CMK (cell line): ENCODE measurements at places on chromosomes 2 and 18.

DNA sequence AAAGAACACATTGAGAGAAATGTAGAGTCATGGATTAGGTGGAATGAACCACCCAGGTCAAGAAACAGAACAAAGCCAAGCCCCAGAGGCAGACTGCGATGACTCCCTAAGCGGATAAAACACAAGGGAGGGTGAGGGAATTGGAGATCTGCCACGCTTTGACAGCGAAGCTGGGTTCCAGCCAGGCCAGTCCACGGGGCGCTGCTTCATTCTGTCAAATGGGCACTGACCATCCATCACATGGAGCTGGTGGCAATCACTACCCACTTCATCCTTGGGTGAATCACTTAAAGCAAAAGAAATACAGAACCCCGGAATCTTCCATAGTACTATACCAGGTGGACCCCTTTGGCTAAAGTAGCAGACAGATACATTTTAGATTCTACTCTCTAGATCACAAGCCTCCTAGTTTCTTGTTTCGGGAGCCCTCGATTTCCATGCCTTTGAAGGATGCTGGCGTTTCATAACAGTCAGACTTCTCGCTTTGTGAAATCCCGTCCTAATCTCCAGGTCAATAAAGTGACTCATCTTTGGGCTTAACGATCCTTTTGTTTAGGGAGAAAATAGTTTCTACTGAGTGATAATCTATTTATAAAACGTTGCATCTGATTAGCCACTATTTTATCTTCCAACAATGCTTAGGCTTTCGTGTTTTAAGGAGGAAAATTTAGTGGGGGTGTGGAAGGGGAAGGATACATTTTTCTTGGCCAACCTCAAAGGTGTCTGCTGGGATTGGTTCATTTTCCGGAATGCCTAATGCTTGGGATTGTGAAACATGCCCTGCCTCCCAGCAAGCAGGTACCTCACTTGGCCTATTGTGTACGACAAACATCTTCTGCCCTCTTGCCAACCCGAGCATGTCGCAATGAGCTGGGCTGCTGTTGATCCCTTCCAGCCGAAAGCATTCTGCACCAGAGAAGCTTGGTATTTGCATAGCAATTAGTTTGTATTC is 44.1 kb upstream of the HDAC4 start:
- no peak for DNase-seq

DNA sequence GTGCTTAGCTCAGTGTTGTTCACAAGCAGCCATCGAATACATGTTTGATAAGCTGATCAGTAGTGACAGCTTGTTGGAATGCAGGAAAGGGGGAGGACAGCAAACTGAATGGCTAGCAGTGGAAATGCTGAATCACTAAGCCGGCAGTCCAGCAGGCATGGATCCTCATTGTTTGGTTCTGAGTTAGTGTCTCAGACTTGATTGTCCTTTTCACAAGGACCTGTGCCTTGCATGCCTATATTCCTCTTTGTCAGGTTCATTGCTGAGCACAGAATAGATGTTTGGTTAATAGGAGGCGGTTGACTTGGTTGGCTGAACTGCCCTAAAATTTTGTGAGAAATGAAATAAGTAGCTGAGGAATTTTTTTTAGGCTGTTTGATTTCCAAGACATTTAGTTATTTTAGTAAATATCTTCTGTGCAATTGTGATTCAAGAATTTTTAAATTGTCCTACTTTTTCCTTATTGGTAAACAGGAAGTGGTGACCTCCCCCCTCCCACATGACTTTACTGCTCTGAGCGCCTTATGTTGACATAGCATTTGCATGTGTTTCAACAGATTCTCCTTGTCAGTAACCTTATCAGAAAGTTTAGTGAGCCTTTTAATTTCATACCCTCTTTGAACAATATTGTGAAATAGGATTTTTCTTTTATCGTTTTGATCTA is 21.4 kb upstream of the STON1 start:
- peak; percentile 22 for DNase-seq

- DNase-seq, result no peak
These were observed 16.6 kb upstream of the NABP1 start for GRCh38 chr2:191661097-191661924.

DNA sequence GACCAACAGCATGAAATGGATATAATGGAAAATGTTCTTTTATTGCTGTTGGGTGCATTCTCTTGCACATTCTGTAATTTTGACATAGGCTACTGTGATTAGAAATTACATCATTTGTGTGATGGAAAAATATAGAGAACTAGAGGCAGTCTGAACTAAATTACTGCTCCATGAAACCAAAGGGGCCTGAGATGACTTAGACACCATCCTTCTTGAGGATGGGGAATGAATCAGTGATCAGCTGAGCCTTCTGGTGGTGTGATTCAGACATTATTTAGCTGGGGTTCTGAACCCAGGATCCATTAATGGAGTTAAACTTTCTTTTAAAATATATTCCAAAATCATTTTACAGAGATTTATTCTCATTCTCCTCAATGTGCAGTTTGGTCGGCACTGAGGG is 135.8 kb downstream of the LDLRAD4 start:
- DNase-seq, result no peak

GRCh38 chr2:180872255-180872654 is 108.2 kb upstream of the UBE2E3 start:
- DNase-seq, result no peak

DNA sequence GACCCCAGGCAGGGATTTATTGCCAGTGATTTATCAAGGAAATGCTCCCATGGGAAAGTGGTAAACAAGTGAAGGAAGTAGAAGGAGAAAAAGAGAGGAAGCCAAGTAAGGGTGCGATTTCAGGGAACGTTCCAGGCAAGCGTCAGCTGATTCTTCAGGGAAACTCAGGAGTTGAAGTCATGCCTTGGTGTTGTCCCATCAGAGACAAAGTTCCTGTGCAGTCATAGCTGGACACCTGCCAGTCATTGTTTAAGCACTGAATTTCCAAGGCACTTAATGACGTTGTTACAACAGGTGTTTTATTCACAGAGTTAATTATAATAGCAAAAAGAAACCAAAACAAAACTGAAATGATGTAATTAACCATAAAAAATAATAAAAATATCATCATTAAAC is 381.8 kb upstream of the CRIM1 start:
- no peak for DNase-seq

DNA sequence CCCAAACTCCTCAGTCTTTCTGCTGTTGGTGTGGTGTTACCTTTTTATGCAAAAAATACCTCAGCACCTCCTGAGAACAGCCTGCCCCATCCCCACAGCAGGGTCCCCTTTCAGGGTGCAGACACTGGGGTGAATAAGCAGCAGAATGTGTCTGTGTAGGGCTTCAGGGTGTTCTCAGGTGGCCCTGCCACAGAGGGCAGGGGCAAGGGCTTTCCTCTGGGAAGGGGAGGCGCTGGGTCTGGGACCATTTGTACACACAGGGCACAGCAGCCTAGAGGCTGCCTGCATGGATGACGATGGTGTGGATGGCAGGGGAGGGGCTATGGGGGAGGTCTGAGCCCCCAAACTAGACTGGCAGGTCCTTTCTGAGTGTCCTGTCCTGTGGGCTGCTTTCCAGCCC is 2.6 kb downstream of the HAAO start:
- DNase-seq, result no peak

DNA sequence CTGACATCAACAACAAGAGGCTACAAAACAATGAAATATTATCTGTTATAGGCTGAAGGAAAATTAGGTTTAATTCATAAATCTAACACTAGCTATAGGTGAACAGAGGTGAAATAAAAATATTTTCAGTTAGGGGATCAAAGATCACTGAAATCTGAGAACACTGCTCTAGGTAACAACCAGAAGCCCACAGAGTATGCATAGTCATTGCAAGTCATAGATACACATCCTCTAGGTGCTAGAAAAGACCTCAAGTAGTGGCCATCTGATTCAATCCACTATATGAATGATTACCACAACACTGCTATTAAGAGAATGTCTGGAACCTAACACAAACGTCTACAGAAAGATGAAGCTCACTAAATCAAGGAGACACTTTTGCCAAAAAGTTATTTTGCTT is 264.6 kb upstream of the CYP26B1 start:
- no peak for DNase-seq

- no peak for DNase-seq
These were observed 59.0 kb upstream of the ZNF532 start for GRCh38 chr18:58805467-58806187.

DNA sequence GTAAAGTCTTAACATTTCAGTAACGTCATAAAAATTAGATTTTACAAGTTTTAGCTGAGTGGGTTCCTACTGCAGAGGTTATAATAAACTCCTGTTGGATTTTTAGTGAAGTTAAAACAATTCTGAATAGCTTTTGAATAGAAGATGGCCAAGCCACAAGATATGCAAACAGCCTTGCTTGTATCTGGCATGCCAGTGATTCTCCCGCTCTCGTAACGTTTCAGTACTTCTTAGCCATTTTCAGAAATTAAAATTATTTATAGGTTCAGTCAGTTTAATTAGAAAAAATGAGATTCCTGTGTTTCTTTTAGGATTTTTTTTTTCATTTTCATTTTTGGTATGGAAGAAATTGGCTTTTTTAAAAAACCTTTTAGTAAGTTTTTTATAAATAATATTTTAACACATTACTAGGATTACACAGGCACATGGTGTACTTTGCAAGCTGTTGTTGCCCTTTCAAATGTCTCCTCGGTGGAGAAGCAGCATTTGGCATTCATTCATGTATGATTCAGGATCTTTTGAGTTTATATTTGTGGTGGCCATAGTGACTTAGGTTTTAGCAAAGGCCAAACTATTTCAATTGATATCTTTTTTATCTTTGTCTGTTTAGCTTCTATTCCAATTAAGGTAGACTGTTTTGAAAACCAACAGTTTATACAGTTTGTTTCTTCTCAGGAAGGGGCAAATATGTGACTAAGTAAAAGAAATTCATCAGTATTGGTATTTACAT is 30.6 kb upstream of the RND3 start:
- DNase-seq, result no peak

DNA sequence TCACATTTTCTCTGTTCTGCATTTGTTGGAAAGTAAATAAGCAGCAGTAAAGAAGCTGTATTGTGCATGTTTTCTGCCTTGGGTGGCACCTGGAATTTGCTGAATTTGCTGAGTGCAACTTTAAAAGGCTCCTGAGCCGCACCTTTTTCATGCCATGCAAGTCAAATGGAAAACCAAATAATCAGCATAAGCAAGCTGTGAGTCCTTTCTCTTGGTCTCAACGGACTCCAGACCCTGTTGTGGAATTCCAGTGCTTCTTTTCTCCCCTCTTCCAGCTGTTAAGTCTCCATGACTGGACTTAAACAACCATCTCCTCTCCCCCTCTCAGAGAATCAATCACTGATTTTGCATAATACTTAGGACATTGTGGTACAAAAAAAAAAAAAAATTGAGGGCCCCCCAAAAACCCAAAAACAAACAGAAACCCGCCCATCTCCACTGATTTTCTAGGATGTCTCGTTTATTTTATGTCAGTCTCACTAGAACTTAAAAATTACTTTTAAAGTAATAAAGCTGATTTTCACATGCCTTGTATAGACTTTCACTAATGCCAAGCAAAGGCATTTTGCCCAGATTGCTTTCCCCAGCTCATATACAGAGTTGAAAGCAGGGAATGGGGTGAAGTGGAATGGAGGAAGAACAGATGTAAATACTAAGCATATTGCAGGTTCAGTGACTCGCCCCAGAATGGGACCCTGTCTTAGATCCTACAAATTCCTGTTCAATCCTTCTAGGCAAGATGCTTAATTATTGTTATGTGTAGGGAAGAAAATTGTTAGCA is 5.1 kb upstream of the CETN1 start:
- no peak for DNase-seq
